AG08395 (cell line): ENCODE measurements at places on chromosomes 3 and 15.

DNA sequence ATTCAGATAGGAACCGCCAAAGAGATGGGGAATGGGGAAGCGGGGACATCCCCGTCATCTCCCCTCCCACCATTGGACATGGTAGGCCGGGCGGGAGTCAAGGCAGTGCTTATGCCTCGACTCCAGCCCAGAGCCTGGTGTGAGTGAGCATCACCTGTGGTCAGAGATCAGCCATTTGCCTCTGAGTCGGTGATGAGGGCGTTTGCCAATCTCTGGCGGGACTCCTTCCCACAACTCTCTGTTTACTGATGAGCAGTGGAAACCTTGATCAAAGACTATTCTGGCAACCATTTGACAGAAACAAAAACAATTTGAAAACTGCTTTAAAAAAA lies 63.9 kb upstream of the HES1 start:
- DNase-seq: no peak

GRCh38 chr3:16104156-16104555 lies 70.3 kb upstream of the GALNT15 start:
- peak; percentile 28 for DNase-seq

GRCh38 chr3:58287354-58287753 lies 18.7 kb upstream of the RPP14 start:
- DNase-seq: no peak

DNA sequence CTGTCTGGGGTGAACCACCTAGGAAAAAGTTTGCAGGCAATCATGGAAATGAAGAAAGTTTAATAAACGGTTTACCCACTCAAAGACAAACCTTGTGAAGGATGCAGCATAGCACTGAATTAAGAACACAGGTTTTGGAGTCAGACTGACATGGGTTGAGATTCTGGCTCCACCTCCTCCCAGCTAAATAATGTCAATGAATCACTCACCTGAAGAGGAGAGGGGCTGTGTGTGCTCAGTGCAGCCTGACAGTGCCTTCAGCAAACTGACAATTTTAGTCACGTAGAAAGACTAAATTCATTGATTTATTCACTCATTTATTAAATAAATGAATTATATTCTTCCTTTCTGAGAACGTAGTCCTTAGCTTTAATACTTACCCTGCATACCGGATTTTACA lies 18.9 kb downstream of the NR1I2 start:
- no peak for DNase-seq

DNA sequence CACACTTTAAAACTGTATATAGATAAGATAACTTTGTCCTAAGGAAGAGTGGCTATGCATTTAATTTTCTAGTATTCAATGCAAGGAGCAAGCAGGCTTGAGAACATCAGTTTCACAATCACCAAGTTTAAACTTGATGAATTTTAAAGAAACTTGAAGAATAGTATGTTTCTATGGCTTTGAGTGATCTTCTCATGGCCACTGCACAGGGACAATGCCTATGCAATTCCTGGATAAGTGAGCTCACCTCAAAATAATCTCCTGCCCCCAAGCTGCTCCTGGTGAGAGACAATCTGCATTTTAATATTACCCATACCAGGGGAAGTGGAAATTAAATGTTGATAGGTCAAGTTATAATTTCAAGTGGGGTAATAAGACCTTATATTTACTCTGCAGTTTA lies 376.6 kb upstream of the CBLB start:
- DNase-seq: no peak

DNA sequence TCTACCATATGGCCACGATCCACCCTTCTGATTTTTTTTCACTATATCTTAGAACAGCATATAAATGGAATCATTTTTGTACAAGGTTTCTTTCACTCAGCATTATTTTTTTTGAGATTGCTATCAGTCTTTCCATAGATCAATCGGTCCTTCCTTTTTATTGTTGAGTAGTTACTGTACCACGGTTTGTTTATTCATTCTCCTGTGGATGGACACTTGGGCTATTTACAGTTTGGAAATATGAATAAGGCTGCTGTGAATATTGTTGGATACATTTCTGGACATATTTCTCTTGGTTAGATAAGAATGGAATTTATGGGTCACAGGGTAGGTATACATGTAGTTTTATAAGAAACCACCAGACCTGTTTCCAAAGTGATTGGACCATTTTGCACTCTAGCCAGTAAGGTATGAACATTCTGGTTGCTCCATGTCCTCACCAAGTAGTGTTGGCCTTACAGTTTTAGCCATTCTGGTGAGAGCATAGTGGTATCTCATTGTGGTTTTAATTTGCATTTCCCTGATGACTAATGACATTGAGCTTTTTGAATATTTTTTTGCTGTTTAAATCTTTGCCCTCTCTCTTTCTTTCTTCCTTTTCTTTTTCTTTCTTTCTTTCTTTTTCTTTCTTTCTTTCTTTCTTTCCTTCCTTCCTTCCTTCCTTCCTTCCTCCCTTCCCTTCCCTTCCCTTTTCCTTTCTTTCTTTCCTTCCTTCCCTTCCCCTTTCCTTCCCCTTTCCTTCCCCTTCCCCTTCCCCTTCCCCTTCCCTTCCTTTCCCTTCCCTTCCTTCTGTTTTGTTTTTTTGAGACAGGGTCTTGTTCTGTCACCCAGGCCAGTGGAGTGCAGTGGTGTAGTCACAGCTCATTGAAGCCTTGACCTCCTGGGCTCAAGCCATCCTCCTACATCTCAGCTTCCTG lies 49.2 kb downstream of the LRRK1 start:
- peak; percentile 50 for DNase-seq

GRCh38 chr15:79522656-79523055 lies 90.5 kb downstream of the MINAR1 start:
- no peak for DNase-seq

GRCh38 chr15:82398785-82399184 lies 30.8 kb upstream of the GOLGA6L9 start:
- no peak for DNase-seq

DNA sequence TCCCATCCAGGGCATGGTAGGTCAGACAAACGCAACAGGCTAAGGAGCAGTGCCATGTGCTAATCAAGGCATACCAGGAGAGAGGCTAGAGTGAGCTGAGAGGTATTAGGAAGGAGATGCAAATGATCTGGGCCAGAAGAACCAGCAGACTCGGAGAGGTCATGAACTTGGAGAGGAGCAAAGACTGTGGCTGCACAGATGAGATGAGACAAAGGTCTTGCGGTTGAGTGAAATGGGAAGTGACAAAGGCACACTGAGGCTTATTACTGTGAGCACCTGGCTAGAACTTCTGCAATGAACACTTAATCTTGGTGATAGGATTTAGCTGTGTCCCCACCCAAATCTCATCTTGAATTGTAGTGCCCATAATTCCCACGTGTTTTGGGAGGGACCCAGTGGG lies 380.2 kb downstream of the ULK4 start:
- no peak for DNase-seq

- DNase-seq: peak; percentile 73
These were observed 23.6 kb downstream of the RHCG start for GRCh38 chr15:89472785-89473256.

DNA sequence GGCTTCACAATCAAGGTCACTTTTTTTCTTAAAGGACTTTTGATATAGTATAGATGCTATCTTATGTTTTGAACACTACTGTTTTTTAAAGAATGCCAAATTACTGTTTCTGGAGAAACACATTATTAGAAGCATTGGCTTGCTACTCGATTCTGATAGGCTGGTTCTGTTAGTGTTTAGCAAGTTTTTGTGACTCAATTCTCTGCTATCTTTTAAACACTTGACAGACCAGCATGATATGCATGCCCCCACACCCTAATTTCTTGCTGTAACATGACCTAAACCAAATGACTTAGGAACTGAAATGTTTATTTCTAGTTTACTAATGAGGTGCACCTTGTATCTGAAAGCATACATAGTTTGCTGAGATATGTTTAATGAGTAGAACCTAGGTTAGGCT lies 5.5 kb upstream of the IL20RB start:
- DNase-seq: no peak

DNA sequence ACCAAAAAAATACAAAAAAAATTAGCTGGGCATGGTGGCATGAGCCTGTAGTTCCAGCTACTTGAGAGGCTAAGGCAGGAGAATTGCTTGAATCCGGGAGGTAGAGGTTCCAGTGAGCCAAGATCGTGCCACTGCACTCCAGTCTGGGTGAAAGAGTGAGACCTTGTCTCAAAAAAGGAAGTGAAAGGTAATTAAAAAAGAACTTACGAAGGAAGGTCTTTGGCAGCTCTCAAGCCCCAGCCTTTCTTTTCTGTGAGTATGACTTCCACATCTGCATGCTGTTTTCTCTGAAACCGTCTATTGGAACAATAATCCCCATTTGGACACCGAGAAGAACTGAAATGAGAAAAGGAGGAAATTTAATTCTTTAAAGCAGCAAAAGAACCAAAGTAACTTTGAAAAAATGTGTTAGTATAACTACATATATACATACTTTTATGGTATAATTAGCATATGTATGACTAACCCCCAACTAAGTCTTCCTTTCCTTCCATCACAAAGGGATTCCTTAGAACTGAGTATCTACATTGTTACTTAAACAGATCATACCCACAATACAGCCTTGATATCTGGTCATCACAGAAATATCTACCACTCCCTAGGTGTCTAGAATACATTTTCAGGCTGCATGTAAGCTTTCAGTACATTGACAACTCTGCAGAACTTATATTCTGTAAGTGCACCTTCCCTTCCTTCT lies 50.1 kb downstream of the SETD2 start:
- peak; percentile 65 for DNase-seq

DNA sequence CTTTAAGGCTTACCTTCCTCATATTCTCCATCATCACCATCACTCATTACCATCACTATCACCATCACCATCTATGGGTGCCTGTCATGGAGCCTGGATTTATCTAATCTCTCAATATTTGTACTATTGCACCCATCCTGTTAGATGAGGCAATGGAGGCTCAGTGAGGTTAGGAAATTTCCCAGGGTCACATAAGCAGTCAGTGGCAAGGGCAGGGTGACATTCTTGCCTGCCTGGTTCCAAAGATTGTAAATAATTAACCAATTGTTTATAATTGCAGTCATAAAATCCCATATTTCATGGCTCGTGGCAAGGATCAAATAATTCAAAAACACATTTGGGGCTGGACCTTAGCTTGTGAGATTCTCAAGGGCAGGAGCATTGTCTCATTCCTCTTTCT lies 55.2 kb downstream of the MGLL start:
- no peak for DNase-seq

DNA sequence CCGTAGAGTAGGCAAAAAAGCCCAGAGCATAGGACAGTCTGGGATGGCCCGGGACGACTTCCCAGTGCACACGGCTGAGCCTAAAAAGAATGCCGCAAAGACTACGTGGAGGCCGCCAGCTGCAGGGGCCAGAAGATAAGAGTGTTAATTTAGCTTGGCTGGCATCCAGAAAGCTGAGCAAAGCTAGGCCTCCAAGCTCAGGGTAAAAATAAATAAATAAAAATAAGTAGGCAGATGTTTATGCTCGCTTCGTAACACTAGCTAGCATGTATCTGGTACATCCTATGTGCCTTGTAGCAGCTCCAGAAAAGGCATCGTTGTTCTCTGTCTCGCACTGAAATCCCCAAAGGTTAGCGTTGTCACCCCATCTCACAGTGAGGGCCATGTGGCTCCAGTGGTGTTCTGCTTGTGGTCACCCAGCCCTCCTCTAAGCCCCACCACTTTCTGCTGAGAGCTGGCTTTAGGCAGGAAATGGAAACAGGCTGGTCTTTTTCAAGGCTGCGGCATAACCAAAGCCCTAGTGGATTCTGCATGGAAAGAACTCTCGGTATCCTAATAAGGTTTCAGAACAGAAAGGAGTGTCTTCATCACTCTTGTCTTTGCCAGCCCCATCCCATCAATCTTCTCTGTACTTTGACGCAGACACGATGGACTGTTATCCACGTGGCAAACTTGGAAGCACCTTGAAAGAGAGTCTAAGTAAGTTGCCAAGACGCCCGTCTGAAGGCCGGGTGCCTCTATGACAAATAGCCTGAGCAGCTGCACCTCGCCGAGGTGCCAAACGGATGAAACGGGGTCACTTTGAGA lies 58.1 kb upstream of the MEF2A start:
- DNase-seq: peak; percentile 29

- no peak for DNase-seq
These were observed 22.0 kb upstream of the ALPK3 start for GRCh38 chr15:84795186-84795585.

- peak; percentile 76 for DNase-seq
These were observed 39.3 kb upstream of the TRA2B start for GRCh38 chr3:185976977-185977678.

DNA sequence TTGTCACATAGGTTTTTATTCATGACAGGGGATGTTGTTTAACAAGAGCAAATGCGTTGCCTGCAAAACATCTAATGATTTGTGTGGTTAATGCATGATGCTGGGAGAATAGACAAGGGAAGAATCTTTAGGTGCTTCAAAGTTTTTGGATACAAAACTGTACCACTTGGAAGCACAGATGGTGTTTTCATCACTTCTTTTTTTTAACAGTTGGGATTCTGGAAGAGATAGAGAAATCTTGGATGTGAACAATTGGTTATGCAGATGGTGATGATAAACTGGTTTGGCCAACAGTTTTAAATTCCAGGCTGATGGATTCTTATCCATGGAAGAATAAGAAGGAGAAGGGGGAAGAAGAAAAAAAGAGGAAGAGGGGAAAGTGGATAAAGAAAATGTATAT lies 379.4 kb downstream of the KCNH8 start:
- DNase-seq: no peak

- no peak for DNase-seq
These were observed 54.6 kb downstream of the NIPA2 start for GRCh38 chr15:22893081-22893480.
